ENCODE measurements at places on chromosomes 11 and 22.

DNA sequence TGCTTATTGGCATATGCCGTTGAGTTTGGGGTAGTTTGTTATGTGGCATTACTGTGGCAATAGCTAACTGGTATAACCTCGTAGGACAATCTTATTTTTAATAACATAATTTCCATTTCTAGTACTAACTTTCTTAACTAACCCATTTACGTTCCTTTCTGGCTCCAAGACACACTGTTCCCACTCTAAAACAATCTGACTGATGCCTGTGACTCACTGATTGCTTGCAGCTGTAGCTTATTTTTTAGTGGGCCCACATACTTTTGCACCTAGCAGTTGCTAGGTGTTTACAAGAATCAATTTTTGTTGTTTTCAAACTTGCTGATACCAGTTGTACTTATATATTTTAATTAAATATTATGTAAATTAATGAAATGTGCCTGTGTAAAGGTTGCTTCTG is 52.2 kb downstream of the FAT3 start:
- H3K27ac ChIP-seq: peak overlapping the region; percentile 46
- no peak for DNase-seq
- peaks cover 3% of the 10 kb centered on the region for H3K4me1 ChIP-seq
- no peaks in the 10 kb centered on the region for H3K36me3 ChIP-seq

- no peak for DNase-seq
- H3K4me3 ChIP-seq: no peak overlapping the region
- no peaks in the 10 kb centered on the region for H3K36me3 ChIP-seq
- no peaks in the 10 kb centered on the region for H3K4me1 ChIP-seq
- H3K27ac ChIP-seq: no peak overlapping the region
These were observed 324.1 kb downstream of the C11orf87 start for GRCh38 chr11:109745996-109746625.

GRCh38 chr11:49424136-49424535 is 215.7 kb upstream of the FOLH1 start:
- no peak overlapping the region for H3K4me3 ChIP-seq
- H3K27me3 ChIP-seq: no peaks in the 10 kb centered on the region
- H3K4me1 ChIP-seq: no peaks in the 10 kb centered on the region
- no peak overlapping the region for H3K27ac ChIP-seq

GRCh38 chr22:40685406-40685805 is 6.1 kb downstream of the MCHR1 start:
- no peaks in the 10 kb centered on the region for H3K27me3 ChIP-seq
- no peak overlapping the region for H3K4me3 ChIP-seq
- DNase-seq: no peak
- H3K36me3 ChIP-seq: no peaks in the 10 kb centered on the region

GRCh38 chr11:16469968-16470367 is 113.6 kb upstream of the SOX6 start:
- no peak overlapping the region for H3K27ac ChIP-seq
- no peaks in the 10 kb centered on the region for H3K27me3 ChIP-seq
- H3K4me3 ChIP-seq: no peak overlapping the region
- no peaks in the 10 kb centered on the region for H3K36me3 ChIP-seq
- peaks cover 10% of the 10 kb centered on the region for H3K4me1 ChIP-seq
- DNase-seq: no peak

GRCh38 chr22:28250036-28250695 is 331.1 kb upstream of the PITPNB start:
- no peaks in the 10 kb centered on the region for H3K36me3 ChIP-seq
- peaks cover 3% of the 10 kb centered on the region for H3K4me1 ChIP-seq
- H3K27ac ChIP-seq: no peak overlapping the region
- DNase-seq: no peak

DNA sequence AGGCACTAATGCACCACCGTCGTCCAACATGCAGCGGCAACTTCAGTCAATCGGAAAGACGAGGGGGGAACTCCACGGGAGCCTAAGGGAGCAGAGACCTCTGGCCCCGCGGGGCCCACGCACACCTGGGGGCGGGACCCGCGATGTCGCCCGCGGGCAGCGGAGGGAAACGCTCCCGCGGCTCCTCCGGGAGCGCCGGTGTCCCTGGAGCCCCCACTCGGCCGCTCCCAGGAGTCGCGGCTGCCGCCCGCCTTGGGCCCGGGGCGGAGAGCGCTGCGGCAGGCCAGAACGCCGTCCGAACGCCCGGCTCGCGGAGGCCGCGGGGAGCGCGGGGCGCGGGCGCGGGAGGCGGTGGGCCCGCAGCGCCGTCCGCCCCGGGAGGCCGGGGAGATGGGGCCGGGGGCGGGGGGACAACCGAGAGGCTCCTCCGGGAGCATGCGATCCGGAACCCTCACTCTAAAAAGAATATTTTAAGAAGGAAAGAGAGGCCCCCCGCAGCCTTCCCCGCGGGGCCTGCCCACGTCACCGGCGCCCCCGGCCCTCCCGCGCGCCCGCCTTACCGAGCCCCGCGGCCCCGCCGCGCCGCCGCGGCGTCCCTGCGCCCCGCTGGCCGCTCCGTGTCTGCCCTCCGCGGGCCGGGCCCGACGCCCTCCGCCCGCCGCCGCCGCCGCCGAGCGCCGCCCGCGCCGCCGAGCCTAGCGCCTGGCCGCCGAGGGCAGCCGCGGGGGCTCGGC is 86.6 kb upstream of the ARHGAP32 start:
- H3K27ac ChIP-seq: peak overlapping the region; percentile 61
- H3K4me1 ChIP-seq: no peaks in the 10 kb centered on the region
- no peaks in the 10 kb centered on the region for H3K27me3 ChIP-seq
- no peaks in the 10 kb centered on the region for H3K36me3 ChIP-seq
- DNase-seq: no peak

DNA sequence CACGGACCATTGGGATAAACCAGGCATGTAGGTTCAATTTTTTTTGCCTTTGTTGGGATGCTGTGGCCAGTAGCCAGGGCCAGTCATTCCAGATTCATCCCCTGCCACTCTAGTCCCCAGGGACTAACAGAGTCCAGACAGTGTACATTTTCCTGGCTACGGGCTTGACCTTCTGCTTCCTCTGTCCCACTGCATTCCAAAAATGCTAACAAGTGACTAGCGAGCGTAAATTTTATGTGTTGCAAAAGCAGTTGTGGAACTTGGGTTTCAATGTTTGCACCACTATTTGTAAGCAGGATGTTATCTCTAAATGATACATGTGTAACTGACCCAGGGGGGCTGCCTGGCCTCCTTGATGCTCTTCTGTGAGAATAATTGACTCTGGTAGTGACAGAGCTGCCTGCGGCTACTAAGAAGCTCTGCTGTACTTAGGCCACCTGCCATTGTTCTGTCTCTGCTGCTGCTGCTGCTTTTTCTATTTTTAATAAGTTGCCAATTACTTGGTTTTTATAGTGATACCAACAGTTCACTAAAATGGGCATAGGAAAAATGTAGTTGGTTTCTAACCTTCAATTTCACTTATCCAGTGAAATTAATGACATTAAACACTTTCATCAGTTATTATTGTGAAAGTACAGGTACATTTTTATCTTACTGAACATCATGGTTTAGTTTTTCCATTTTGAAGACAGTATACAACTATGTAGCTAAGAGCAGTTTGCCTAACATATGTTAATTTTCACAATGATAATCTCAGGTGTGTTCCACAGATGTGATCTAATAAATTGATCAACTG is 26.8 kb downstream of the TNRC6B start:
- no peak overlapping the region for H3K4me3 ChIP-seq
- H3K27ac ChIP-seq: peak overlapping the region; percentile 17
- no peak for DNase-seq
- no peaks in the 10 kb centered on the region for H3K36me3 ChIP-seq
- peaks cover 69% of the 10 kb centered on the region for H3K4me1 ChIP-seq
- no peaks in the 10 kb centered on the region for H3K27me3 ChIP-seq

DNA sequence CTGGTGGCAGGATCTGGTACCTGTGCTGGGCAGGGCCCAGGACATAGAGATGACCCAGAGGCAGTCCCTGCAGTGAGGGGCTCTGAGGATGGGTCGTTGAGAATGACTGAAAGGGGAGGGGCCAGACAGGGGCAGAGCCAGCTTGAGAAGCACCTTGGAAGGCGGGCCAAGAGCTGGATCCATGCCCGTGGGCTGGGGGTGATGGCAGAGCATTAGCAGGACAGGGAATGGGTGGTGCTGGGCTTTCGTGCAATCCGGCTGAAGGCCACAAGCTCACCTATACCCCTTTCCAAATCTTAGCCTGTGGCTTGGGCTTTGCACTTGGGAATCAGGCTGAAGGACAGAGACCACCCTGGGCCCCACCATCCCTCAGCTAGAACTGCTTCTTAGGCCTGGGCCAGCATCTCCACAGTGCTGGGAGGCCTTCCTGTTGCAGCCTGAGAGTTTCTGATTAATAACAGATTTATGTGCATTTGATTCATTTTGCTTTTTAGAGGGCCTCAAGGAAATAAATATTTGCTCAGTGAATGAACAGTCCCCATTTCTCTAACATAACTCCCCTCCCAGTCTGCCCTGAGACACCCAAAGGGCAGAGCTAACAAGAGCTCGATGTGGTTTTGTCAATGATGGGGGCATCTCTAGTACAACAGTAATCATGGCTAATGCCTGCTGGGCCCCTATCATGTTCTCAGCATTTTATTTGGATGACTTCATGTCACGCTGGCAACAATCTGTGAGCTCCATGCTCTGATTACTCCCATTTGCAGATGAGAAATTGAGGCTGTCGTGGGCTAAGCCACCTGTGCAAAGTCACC is 39.3 kb downstream of the RIBC2 start:
- DNase-seq: no peak
- no peaks in the 10 kb centered on the region for H3K27me3 ChIP-seq
- H3K4me1 ChIP-seq: peaks cover 56% of the 10 kb centered on the region
- H3K27ac ChIP-seq: peak overlapping the region; percentile 40
- no peaks in the 10 kb centered on the region for H3K36me3 ChIP-seq

GRCh38 chr11:117039900-117040299 is 58.3 kb downstream of the SIK3 start:
- H3K27me3 ChIP-seq: no peaks in the 10 kb centered on the region
- H3K4me3 ChIP-seq: no peak overlapping the region
- DNase-seq: no peak
- H3K4me1 ChIP-seq: no peaks in the 10 kb centered on the region
- no peaks in the 10 kb centered on the region for H3K36me3 ChIP-seq
- H3K27ac ChIP-seq: no peak overlapping the region

GRCh38 chr22:35335468-35335867 is 35.8 kb downstream of the TOM1 start:
- H3K4me3 ChIP-seq: no peak overlapping the region
- no peaks in the 10 kb centered on the region for H3K27me3 ChIP-seq

- peaks cover 52% of the 10 kb centered on the region for H3K4me1 ChIP-seq
- H3K27ac ChIP-seq: peak overlapping the region; percentile 100
- H3K4me3 ChIP-seq: no peak overlapping the region
- H3K27me3 ChIP-seq: no peaks in the 10 kb centered on the region
- DNase-seq: no peak
These were observed 2.6 kb upstream of the FTH1 start for GRCh38 chr11:61969838-61970662.

DNA sequence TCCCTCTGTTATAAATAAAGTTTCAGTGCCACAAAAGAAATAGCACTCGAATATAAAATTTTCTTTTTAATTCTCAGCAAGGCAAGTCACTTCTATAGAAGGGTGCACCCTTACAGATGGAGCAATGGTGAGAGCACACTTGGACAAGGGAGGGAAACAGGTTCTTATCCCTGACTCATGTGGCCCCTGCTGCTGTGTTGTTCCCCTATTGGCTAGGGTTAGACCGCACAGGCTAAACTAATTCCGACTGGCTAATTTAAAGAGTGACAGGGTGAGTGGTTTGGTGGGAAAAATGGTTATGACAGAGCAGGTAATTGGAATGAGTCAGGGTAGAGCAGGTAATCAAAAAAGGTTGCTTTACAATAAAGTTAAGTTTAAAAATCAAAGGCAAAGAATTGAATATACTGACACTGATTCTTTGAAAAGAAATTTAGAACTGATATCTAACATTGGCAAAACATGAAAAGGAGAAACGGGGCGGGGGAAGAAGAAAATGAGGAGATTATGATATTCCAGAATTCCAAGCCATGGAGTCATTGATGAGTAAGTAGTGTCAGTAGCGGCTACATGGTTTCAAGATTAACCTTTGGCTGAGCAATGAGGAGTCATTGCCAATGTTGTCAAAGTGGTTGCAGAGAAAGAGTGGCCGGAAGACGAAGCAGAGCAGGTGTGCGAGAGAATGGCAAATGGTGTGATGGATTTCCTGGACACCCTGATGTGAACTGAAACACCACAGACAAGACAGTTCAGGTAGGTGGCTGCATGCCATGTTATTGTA is 48.4 kb upstream of the MRGPRX1 start:
- H3K4me1 ChIP-seq: no peaks in the 10 kb centered on the region
- no peak for DNase-seq
- H3K4me3 ChIP-seq: no peak overlapping the region
- H3K36me3 ChIP-seq: no peaks in the 10 kb centered on the region
- H3K27me3 ChIP-seq: no peaks in the 10 kb centered on the region

- H3K36me3 ChIP-seq: no peaks in the 10 kb centered on the region
- no peak overlapping the region for H3K27ac ChIP-seq
- peaks cover 24% of the 10 kb centered on the region for H3K4me1 ChIP-seq
- no peaks in the 10 kb centered on the region for H3K27me3 ChIP-seq
These were observed 126.4 kb downstream of the EHF start for GRCh38 chr11:34747251-34747650.

DNA sequence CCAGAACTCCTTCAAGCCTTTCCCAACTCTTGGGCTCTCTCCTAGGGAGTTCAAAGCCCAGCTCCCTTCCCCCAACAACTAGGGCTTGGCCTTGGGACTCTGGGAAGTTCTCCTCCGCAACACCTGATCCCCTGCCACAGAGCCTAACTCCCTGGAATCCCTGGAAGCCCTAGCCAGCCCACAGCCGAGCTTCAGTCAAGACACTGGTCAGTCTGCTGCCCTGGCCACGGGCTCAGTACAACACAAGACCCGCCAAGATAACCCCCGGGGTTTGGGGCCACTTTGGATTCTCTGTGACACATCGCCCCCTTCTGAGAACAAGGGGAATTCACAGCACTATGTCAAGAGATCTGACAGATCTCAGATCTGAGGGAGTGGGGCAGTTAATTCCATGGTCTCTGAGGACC is 58.3 kb downstream of the SLC22A12 start:
- H3K27ac ChIP-seq: no peak overlapping the region
- no peaks in the 10 kb centered on the region for H3K4me1 ChIP-seq
- H3K27me3 ChIP-seq: no peaks in the 10 kb centered on the region
- no peaks in the 10 kb centered on the region for H3K36me3 ChIP-seq
- DNase-seq: no peak

- H3K36me3 ChIP-seq: no peaks in the 10 kb centered on the region
- H3K4me3 ChIP-seq: no peak overlapping the region
- no peak overlapping the region for H3K27ac ChIP-seq
- no peak for DNase-seq
These were observed 3.6 kb upstream of the TBC1D22A start for GRCh38 chr22:46758867-46759290.

All from tibial artery (tissue), 4 donors.